ENCODE measurements at places on chromosomes 6 and 20.

DNA sequence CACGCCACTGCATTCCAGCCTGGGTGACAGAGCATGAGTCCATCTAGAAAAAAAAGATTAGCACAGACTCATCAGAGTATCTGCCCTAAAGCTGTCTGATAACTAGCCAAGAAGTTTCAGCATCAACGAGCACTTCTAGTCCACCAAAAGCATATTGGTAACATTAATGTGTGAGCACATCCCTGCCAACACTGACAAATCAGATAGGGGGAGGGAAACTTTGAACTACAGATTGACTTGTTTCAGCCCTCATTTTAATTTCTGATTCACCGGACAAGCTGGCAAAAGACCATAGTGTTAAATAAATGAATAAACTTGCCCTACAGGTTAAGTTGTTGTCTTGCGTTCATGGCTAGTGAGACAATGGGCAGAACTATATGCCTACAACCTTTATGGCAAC, 7.7 kb upstream of the SEC63 start:
- DNase-seq = no peak

- no peak for DNase-seq
Measured at GRCh38 chr20:1500496-1500895, 9.3 kb upstream of the SIRPB2 start.

GRCh38 chr20:664576-664975, 11.0 kb downstream of the SCRT2 start:
- DNase-seq = no peak

GRCh38 chr6:93423542-93423941, 4.2 kb upstream of the EPHA7 start:
- peak; percentile 19 for DNase-seq

DNA sequence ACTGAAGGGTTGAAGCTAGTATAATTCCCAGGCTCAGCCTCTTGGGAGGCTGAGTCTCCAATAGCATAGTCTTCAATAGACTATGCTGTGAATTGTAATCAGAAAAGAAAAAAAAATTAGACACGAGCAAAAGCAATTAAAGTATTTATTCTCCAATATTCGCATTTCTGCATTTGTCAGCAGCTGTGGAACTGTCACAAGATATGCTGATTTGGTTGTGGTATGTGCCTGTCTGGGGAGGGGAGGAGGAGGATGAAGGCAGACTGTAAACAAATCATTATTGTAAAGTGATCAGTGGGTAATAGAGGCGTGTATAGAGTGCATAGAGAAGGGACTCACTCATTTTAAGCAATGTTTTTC, 10.1 kb upstream of the BICRAL start:
- DNase-seq = no peak

GRCh38 chr6:102736941-102737368, 1343.4 kb downstream of the GRIK2 start:
- no peak for DNase-seq

- DNase-seq = no peak
Measured at GRCh38 chr6:42572523-42572922, 8.7 kb downstream of the UBR2 start.

- DNase-seq = no peak
Measured at GRCh38 chr6:129882510-129883023, 21.5 kb upstream of the TMEM244 start.

DNA sequence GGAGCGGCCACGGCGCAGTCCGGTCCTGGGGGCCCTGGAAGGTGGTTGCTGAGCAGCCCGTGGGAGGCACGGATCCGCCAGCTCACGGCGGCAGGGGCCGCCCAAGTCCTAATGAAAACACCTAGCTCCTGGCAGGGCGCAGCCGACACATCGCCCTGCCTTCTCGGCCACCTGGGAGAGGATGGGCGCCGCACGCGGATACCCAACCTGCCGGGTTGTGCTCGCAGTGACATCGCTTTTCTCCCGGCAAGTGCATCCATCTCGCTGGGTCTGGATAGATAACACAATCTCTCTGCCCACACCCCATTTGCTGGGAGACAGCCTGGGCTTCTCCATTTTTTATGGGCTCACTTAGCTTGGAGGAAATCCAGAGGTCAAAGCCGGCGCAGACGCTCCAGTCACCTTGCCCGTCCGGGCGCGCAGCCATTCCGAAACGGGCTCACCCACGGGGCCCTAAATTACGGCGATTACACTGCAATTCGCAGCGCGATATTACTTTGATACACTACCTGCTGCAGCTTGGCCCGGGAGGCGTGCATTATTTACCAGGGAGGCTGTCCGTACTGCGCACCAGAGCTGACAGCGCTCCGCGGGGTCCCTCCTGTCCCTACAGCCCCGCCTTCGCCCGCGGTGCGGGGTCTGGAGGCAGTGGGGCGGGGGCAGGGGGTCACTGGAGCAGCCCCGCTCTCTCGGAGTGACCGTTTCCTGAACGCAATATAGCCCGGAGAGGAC, 36.2 kb upstream of the CCDC167 start:
- DNase-seq = no peak

GRCh38 chr20:22489626-22490286, 94.6 kb downstream of the FOXA2 start:
- no peak for DNase-seq

- DNase-seq = no peak
Measured at GRCh38 chr6:19538096-19538495, 299.1 kb upstream of the ID4 start.

GRCh38 chr20:8271727-8272126, 139.7 kb downstream of the PLCB1 start:
- no peak for DNase-seq

- no peak for DNase-seq
Measured at GRCh38 chr20:11305406-11305805, 612.3 kb upstream of the BTBD3 start.

- no peak for DNase-seq
Measured at GRCh38 chr6:9272671-9273070, 837.3 kb upstream of the SLC35B3 start.

DNA sequence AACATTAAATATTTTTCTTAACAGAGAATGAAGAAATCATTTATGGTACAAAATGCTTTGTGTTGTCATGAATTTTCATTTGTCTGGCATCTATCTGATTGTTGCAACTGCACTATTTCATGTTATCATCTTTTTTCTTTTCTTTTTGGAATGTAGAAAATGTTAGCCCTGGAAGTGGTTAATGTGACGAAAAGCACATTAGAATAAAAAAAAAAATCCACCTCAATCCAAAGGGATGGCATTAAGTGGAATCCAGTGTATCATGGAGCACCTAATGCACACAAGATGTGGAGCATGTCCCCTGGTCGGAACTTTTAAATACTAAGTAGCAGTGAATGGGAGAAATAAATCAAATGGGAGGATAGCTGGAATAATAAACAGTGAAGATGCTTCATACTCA, 172.9 kb upstream of the MCHR2 start:
- no peak for DNase-seq

DNA sequence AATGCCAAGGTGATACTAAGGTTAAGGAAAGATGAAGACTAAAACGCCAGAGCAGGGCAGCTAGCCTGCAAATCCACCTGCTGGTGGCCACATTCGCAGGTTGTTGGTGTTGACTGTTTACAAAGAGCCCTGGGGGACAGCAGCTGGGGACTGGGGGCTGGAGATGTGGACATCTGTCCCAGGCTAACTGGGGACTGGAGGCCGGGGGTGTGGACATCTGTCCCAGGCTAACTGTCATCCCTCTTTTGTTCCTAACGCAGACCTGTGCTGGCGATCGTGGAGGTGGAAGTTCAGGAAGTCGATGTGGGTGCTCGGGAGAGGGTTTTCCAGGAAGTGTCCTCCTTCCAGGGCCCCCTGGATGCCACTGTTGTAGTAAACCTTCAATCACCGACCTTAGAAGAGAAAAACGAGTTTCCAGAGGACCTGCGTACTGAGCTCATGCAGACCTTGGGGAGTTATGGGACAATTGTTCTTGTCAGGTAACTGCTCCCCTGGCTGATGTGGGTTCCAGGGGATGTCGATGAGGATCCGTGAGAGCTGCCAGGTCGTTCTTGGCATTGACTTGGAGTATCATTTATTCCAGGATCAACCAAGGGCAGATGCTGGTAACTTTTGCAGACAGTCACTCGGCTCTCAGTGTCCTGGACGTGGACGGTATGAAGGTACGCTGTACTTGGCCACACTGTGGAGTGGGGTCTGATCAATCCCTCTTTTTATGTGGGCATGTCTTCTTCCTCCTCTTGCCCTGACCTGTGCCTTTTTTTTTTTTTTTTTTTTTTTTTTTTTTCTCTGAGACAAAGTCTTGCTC, 87.0 kb downstream of the SERAC1 start:
- no peak for DNase-seq

- no peak for DNase-seq
Measured at GRCh38 chr6:17580518-17581048, 19.5 kb upstream of the FAM8A1 start.
